ENCODE measurements at places on chromosomes 11 and 22.
A peak's percentile ranks its signal among the peaks of the same experiment; 100 is the strongest.

GRCh38 chr11:9344061-9344680, 29.8 kb upstream of the TMEM41B start:
- DNase-seq: peak; percentile 60

DNA sequence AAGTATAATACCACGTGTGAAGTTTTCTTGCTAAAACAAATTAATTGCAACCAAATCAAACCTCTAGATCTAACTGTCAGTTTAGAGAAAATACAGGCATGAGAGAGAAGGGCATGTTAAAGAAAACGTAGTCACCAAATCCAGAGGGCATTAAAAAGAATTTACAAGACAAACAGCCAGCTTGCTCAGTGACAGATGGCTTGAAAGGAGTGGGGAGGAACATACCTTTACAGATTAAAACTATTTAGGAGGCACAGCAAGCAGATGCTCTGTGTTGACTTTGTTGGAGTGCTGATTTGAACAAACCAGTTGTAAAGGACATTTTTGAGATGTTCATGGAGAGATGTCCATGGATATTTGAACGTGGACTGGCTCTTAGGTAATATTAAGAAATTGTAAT, 96.9 kb downstream of the ATXN10 start:
- DNase-seq: no peak

GRCh38 chr11:9013373-9013772, 9.6 kb upstream of the NRIP3 start:
- no peak for DNase-seq

GRCh38 chr11:118379497-118379896, 20.1 kb downstream of the UBE4A start:
- DNase-seq: no peak

- no peak for DNase-seq
These were observed 353.4 kb downstream of the SOX6 start for GRCh38 chr11:16002942-16003341.

GRCh38 chr22:39208013-39208680, 36.6 kb downstream of the PDGFB start:
- no peak for DNase-seq

GRCh38 chr11:124101737-124102136, 13.5 kb upstream of the VWA5A start:
- no peak for DNase-seq

GRCh38 chr11:64918017-64918416, 1.0 kb upstream of the ATG2A start:
- peak; percentile 39 for DNase-seq

DNA sequence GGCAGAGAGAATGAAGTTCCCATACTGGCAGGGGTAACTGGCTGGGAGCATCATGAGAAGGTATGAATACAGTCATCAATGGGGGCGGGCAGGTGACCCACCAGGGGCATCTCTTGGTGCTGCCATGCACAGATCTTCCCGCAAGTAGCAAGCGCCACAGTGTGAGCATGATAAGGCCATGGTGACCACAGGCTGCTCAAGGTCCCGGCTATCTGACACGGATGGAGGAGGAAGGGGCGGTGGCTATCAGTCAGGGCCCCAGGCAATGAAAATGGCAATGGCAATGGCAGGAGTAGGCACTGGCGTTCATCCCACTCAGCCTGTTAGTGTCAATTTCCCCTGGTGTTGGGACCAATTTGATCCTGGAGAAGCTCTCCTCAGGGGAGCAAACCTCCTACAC, 21.6 kb downstream of the ASCL2 start:
- DNase-seq: no peak

DNA sequence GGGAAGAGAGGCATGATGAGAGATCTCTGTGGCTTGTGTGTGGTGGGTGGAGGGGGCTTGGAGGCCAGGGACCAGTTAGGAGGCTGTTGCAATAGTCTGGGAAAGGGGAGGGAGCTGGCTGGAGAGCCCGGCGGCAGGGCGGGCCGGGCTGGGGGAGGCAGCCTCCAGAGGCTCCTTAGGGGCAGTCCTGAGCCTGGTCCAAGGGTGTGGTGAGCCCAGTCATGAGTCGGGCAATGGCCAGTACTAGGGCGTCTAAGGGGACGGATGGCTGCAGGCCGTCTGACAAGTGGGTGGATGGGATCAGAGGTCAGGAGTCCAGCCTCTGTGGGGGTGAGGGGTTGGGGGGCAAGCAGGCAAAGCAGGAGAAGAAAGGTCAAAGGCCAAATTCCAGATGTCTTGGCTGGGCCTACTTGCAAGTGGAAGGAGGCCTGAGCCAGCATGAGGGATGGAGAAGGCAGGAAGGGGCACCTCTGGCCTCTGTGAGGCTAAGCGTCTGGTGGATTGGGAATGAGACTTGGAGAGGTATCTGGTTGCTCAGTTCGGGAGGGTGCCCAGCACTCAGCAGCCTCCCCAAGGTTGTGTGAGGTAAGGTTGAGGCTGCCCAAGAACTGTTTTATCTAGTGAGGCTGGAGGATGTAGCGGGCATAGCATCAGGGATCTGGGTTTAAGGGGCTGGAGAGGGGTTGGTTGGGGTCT, 6.0 kb upstream of the CD248 start:
- DNase-seq: no peak

GRCh38 chr11:57057561-57057960, 68.8 kb downstream of the OR5AK2 start:
- DNase-seq: no peak

- no peak for DNase-seq
These were observed 1321.1 kb downstream of the TBC1D22A start for GRCh38 chr22:48083502-48083901.

DNA sequence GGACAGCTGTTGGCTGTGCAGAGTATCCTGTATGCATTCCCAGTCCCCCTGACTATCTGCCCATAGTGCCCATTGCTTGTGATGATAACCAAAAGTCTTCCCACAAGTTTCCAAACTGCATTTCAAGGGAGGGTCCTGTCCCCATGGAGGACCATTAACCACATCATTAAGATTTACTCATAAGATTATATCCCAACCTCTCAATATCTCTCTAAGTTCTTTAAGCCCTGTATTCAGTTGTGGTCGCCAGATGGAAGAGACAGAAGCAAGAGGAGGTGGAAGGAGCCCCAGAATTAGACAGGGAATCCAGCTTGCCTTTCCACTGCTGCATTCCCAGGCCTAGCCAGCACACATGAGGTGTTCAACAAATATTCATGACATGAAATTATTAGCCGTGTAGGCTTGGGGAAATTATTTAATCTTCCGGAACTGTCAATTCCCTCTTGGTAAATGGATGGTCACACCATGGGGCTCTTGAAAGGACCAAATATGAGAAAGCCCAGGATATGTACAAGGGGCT, 42.6 kb upstream of the TIMP3 start:
- DNase-seq: no peak

DNA sequence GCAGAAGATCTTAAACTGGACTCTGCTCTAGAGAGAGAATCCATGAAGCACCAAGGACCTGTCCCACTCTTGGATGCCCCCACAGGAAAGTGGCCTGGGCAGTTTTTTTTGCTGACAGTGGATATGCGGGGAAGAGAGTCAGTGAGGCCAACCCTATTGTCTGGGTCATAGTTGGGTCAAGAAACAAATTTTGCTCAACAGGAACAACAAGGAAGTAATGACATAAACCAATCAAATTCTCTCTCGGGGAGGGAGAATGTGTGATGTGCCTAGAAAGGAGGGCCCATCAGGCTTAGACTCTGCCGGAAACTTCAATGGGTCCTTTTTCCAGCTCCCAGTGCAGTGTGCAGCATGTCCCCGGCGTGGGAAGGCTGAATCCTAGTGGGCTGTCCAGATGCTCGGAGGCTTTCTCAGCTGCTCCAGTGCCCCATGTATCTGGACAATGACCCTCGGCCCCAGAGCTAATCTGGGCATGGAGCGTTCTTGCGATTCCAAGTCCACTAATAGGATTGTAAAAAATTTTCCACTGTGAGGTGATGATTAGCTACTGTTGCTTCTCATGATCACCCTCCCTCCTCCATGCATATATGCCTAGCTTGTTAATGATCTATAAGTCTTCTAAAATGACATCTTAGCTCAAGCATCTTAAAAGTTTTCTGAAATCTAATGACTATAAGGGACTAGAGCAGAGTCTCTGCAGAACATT, 101.0 kb downstream of the SNX19 start:
- DNase-seq: no peak

DNA sequence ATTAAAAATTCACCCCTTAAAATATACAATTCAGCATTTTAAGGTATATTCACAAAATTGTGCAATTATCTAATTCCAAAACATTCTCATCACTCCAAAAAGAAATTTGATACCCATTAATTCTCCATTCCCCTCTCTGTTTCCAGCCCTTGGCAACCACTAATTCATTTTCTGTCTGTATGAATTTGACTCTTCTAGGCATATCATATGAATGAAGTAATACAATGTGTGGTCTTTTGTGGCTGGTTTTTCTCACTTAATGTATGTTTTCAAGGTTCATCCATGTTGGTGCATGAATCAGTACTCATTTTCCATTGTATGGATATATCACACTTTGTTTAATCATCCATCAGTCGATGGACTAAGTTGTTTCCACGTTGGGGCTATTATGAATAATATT, 29.0 kb upstream of the ACCSL start:
- DNase-seq: no peak

- DNase-seq: no peak
These were observed 54.9 kb downstream of the C11orf91 start for GRCh38 chr11:33645686-33646085.

- DNase-seq: no peak
These were observed 86.3 kb upstream of the PHOX2A start for GRCh38 chr11:72330131-72330727.

DNA sequence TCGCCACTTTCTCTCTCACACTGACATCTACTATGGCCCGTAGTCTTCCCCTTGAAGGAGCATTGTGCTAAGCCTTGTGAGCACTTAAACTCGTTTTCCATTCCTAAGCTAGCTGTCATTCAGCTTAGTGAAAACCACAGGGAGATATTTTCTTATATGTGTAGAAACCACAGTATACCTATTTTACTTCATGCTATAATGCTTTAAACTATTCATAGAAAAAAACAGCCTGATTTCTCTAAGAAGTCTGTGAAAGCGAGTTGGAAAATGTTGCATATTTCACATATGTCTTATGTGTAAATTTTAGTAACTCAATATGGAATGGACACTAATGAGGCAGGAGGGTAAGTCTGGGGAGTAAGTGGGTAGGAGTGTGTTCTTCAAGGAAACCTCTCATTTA, 194.3 kb upstream of the CTSC start:
- no peak for DNase-seq

DNA sequence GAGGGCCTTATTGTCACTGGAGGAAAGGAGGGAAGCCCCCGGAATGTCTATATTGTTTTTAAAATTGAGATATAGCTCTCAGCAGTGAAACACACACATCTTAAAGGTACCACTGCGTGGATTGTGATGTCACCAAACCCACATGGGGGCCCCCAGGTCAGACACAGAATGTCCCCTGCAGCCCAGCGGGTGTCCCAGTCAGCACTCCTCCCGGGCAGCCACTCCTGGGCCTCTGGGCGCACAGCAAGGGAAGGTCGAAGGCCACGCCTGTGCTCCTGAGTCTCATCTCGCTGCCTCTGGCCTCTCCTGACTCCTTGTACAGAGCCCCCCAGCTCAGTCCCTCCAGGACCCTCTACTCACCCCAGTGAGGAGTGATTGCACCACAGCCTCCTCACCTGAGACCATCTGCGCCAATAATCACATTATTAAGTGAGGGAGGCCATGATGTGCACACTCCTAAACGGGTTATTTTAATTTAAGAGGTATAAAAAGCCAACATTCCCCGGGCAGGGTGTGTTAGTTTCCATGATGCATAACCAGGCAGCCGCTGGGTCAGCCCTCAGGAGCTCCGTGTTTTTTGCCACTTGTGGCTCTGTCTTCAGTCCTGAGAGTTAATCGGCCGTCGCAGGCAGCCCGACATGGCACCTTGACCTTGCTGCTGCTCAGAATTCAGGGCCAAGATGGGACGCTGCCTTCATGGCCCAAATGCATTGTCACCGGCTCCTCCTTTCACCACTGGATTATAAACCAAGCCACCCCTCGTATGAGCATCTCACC, 1089.3 kb downstream of the BRD1 start:
- no peak for DNase-seq

DNA sequence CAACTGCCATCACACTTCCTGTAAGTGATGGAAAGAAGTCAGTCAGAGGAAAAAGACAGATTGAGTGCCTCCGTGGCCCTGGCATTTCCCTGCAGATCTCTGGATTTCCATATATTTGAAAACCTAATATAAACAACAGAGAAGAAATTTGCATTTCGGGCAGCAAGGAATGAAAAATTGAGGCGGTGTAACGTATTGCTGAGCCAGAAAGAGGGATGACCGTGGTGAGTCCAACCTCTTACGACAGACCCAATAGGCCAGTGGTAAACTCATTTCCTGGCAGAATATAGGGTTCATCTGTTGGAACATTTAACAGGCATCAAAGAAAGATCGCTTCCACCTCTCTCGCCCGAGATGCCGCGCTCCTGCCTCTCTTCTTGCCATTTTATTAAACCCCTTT, 336.5 kb downstream of the MIAT start:
- no peak for DNase-seq

DNA sequence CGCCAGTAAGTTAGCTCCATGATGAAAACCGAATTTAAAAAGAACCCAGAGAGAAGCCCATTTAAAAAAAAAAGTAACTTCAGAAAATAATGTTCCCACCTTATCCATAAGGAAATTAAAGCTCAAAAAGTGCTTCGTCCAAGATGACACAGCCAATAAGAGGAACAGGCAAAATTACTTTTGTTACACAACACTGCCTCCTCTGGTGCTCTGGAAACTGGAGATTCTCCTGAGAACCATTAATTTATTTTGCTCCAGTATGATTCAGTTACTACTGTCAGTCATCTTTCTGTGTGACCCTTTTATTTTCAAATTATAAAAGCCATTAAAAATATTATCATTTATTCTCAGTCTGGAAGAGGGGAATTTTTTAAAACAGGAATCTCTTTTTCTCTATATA, 2.0 kb downstream of the IFT27 start:
- peak; percentile 31 for DNase-seq

DNA sequence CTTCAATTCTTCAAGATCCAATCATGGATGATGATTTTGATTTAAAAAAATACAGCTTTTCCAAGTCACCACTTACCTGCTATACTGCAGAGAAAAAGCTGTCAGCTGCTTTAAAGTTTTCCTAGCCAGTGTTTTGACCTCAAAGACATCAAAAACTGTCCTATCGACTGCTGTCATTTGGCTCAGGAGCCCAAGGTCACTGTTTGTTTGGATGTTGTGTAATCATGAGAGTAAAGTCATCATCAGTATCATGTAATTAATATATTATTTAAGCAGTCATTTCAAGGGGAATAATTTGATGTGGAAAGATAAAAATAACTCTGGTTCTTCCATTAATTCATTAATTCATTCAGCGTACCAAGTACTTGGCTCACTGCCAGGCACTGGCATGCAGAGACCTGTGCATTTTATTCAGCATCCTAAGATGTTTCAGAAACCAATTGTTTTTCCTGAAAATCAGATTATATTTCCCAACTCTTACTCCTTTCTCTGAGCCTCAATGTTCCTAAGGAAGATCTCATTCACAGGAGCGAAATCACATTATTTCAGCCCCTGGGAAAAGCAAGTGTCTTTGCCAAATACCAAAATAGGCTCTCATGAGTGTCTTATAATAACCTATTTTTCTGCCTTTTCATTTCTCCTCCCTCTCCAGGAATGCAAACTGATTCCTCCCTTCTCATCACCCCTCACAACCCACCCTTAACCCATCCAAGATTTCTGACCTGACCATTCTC, 59.9 kb downstream of the SLC1A2 start:
- no peak for DNase-seq

GRCh38 chr11:9884601-9885000, 220.7 kb downstream of the SWAP70 start:
- DNase-seq: no peak
